Kasumi-1 (cell line): ENCODE measurements at places on chromosomes 5 and 9.

- no peak for DNase-seq
Measured at GRCh38 chr9:114005371-114006154, 72.5 kb downstream of the AMBP start.

DNA sequence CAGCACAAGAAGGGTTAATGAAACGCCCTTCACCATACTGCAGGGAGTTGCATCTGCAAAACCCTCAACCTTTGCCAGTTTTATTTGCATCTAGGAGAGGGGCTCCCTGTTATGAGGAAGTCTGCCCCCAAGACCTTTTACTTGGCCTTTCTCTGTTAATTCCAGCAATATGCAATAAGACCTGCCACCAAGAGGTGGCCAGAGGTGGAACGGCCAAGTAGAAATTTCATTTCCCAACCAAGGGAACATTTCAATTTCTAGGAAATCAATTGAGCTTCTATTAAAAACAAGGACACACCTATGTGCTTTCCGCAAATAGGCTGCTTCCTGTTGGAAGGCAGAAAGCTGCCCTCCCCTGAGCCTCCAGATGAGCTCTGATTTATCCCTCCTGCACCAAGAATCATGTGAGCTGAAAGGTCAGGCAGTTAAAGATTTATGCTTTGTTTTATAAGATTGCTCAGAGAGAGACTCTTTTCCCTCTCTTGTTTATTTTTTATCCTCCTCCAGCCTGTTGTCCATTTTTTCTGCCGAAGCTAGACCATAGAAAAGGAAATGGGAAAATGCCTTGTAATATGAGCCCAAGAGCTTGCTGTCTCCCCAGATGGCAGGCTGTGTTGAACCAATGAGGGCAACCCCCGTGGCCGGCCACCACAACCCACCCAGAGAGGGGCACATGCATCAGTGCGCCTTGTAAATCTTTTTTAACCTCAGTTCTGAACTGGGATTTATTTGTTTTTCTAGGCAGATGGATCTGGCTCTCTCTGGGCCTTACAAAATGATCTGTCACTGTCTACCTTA lies 572.8 kb downstream of the TLE1 start:
- no peak for DNase-seq

DNA sequence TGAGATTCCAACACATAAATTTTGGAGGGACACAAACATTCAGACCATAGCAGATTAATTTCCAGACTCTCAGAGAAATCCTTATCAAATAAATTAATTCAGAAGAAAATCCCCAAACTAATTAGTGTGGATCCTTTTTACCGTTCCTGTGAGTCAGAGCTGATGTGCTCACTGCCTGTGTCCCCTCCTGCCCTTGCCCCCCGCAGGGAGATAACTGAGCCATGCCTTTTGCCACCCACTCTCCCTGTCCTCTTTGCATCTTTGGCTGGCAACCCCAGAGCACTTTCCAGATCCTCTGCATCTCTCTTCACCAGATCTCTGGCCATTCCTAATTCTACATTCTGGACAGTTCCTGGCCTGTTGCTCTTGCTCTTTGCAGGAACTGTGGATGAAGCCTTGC lies 135.4 kb upstream of the MAP1B start:
- no peak for DNase-seq

- DNase-seq, result no peak
Measured at GRCh38 chr5:944992-945685, 52.5 kb downstream of the TRIP13 start.

GRCh38 chr9:122202111-122202510 lies 26.6 kb downstream of the LHX6 start:
- no peak for DNase-seq

DNA sequence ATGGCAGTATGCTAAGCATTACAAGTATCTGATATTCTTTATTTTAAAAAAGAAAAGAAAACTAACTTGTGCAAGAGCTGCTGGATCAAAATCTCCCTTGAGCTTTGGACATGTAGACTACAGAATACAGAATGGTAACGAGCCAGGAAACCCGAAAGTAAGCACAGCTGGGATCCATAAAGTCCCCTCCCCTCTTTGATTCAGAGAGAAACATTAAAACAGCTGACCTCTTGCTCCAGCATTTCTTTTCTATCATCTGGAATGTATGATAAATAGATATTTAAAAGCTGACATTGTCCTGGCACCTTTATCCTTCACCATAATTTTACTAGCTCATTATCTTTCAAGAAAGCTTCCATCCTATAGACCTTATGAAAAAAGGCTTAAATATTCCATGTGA lies 28.2 kb upstream of the LPAR1 start:
- DNase-seq, result no peak
